ENCODE measurements at places on chromosomes 6 and 20.

DNA sequence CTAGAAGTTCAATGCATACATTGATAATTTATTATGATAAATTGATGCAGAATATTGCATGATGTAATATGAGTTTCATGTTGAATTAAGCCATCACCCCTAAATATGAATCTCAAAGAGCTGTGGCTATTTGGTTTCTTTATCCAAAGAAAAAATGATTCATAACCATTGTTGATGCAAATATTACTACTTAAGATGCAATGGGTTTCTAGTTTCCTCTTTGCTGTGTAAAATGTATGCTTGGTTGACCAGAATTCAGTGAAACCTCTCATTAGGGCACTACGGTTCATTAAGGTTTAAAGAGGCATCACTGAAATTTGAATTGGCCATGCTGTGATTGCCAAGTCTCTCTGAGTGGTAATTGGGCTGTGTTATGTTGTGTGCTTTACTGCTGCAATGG, 492.5 kb upstream of the FLRT3 start:
- no peak for DNase-seq

- no peak for DNase-seq
Observed at GRCh38 chr6:144415014-144415413, 129.9 kb downstream of the UTRN start.

GRCh38 chr6:111920578-111920977, 47.3 kb upstream of the FYN start:
- no peak for DNase-seq

GRCh38 chr6:150622941-150623874, 23.5 kb downstream of the PLEKHG1 start:
- DNase-seq: no peak

DNA sequence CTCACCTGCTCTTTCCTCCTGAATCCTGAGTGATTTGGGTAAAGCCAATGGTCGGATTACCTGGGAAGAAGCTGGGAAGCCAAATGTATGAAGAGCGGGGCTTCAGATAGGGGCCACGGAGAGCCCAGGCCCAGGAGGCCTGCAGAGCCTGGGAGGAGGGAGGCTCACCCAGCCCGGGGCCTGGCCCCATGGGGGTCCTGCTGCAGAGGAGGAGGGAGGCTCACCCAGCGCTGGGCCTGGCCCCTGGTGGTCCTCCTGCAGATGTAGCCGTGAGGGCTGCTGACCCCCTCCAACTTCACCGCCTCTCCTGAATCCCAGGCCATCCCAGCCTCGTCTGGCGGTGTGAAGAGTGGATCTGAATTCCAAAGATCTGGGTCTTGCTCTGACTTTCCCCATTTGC, 368.4 kb downstream of the THBS2 start:
- no peak for DNase-seq

DNA sequence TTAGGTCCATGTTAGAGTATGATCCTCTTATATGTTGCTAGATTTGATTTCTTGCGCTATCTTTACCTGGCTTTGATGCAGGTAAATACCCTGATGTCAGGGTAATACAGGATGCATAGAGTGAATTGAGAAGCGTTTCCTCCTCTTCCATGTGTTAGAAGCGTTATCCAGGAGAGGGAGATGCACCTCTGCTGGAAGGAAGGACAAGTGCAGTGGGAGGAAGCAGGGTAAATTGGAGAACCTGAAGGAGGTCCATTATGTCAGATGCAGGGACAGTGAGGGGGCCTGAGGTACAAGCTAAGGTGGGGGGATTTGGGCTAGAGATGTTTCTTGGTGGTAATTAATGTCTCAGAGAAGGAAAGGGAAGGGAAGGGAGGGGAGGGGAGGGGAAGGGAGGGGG, 7.7 kb downstream of the SHLD1 start:
- DNase-seq: no peak

DNA sequence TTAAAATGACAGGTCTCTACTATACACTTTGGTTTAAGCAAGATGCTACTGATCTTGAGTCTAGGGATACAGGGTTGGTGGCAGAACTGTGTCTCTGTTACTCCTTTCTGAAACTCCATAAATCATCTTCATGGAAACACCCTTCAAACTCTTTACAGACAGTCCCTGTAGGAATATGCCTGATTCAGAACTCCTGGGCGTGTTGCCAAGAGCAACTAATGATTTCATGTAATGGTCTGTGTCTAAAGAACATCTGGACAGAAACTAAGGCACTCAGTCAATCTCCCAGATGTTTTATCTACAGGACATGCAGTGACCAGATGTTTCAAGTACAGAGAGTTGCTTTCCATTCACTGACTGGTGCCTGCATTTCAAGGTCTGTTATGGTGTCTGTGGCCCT, 464.4 kb upstream of the CHD6 start:
- DNase-seq: peak; percentile 31

DNA sequence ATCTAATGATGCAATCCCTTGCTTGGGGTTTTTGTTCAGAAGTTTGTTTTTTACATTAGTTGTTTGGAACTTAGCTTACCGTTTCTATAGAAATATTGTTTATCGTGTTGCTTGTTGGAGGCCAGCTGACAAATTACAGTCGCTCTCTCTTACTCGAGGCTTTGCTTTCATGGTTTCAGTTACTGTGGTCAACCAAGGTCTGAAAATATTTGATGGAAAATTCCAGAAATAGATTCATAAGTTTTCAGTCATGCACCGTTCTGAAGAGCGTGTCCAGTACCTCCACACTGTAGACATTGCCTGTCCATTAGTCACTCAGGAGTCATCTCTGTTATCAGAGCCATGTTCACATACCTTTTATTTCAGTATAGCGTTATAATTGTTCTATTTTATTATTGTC, 47.9 kb downstream of the DEK start:
- no peak for DNase-seq

GRCh38 chr6:16731478-16732051, 29.7 kb downstream of the ATXN1 start:
- no peak for DNase-seq

DNA sequence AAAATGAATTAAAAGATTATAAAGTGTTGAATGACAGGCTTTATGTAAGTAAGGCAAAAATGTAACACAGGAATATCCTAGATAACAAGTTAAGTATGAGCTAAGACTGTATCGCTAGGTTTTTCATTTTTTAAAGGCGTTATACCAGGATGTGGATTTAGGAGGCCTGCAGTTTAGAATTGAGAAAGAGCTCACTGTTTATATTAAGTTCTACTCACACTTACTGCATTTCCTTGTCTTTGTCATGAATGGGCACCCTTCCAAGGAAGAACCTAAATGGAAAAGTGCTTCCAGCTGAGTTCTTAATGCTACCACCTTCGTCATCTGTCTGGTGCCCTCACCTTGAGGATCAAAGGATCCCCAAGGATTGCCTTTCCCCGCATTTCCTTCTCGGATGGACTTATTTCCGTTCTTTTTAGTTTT, 148.7 kb downstream of the SOX4 start:
- no peak for DNase-seq

DNA sequence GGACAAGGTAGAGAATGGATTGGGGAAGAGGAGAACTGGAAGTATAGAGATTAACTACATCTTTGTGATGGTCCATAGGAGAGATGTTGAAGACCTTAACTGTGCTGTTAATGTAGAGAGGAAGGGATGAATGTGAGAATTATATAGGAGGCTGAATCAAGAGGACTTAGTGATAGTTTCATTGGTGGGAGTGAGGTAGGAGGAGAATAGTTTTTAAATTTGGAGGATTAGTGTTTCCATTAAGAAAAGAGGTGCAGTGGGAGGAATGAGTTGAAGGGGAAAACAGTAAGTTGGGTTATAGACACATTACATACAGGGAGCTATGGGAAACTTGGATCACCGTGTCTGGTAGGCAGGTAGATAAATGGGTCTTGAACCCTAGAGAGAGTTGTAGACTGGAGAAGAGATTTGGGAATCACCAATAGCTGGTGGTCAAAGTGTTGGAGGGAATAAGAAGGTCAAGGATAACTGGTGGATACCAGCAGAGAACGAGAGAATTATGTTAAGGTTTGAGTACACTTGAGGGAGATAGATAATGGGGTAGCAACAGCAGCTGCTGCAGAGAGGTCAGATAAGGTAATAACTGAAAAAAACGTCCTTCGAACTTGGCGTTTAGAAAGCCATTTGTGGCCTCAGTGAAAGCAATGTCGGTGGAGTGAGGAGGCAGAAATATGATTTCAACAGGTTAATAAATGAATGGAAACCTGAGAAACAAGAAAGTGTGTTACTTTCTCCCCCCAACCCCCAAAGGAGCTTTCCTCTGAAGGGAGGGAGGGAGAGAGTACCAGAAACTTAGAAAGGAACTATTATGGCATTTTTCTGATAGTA, 3.1 kb downstream of the C6orf89 start:
- no peak for DNase-seq

- DNase-seq: no peak
Observed at GRCh38 chr6:7440476-7440875, 50.9 kb downstream of the RIOK1 start.

DNA sequence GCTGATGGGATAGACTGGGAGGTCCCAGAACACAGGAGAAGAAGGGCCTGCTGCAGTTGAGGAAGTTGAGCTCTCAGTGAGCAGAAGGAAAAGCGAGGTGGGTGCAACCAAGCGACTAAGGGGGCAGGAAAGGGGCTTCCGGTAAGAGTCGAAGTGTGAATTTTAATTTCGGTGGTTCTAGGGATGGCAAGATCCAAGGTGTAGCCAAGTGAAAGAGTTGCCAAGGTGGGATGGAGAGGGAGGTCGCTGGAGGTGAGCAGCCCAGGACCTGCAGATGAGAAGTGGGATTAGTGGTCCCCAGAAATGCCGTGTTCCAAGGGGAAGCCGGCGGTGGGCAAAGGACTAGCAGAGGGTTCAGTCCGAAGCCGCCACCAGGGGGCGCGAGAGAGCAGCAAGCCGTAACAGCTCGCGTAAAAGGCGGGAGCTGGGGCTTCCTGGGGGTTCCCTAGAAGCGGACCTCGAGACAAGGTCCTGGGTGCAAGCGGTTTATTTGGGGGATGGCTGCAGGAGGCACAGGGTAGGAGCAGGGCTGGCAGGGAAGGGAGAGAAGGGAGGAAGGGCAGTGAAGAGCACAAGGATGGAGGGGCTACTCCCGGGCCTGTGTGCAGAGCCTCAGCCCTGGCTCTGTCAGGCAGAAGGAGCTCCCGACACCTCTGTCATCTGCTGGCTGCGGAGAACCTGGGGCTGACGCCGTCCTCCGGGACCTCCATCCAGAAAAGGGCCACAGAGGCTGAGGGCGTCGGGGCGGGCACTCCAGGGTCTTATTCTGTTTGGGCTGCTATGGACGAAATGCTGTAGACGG, 103.6 kb downstream of the PAX1 start:
- DNase-seq: peak; percentile 41

- DNase-seq: no peak
Observed at GRCh38 chr6:138455746-138456400, 43.4 kb downstream of the NHSL1 start.

- no peak for DNase-seq
Observed at GRCh38 chr6:37489697-37490336, 9.9 kb downstream of the CCDC167 start.

GRCh38 chr6:2507521-2508037, 243.1 kb downstream of the MYLK4 start:
- DNase-seq: no peak

- DNase-seq: peak; percentile 38
Observed at GRCh38 chr20:47468290-47469050, 33.2 kb upstream of the NCOA3 start.
